ENCODE measurements at places on chromosomes 11 and 22. TPM values are rescaled to one million over a fixed set of nuclear protein-coding genes. Genes with fewer than 3 reads are reported as not detected.

DNA sequence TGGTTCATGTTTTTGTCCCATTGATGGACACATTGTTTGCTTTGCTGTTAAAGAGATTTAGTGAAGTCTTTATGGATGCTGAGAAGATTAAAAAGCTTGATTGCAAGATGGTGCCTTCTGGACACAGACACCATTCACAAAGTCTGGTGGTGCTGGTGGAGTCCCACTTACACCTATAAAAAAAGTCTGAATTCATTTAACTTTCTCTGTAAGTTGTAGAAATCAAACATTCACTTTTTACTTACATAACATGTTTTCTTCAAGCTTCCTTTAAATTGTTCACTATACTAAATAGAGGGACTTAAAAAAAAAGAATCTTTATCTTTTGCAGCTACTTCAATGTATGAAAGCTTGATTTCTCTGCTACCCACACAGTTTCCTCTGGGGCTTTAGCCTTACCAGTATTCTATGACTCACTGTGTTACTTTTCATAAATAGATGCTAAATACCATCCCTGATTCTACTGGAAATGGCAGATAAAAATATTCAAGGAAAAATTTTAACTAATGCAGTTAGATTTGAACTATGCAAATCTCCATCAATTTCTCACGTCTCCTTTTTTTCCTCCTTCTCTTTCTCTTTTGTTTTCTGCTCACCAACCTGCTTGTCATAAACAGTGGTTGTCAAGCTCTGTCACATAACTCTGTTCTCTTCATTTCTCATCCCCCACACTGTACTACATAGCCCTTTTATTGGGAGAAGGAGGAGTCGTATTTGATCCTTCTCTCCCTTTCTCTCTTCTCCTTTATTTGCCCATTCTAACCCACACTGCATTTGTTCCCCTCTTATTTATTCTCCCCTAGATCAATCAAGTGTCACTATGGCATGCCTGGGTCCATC is 89.7 kb downstream of the FAM76B start:
- no peak for DNase-seq

The POU2AF2 gene
- total RNA-seq = not detected

DNA sequence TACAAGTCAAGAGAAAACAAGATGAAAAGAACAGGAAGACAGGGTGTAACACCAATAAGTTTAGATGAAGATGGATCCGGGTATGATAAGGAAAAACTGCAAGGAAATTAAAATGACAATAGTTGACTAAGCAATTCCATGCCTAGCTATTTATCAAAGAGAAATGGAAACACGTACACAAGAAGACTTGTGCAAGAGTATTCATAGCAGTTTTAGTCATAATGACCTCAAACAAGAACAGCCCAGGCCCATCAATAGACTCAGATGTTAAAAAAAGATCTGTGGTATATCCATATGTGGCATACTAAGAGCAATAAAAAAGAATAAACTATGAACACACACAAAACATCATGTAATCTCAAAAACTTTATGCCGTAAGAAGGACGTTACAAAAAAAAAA is 33.2 kb downstream of the SLC5A12 start:
- DNase-seq = no peak

The POTEH gene
- total RNA-seq = not detected

DNA sequence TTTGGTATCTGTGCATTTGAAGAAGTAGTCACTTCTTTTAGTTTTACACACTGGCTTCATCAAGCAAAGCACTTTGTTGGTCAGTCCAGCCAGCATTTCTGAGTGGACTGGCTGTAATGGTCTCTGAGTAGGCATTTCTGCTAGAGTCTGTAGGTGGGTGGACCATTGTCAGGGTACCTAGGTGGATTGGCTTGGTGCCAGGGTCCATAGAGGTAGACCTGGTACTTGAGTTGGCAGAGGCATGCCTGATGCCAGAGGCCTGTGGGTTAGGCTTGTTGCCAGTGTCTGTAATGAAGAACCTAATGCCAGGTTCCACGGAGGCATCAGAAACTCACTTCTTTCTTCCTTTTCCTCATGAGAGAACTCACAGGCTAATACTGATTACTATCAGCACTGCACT is 157.9 kb upstream of the C11orf87 start:
- DNase-seq = no peak

- no peak for DNase-seq
Observed at GRCh38 chr11:60974726-60975125, 3.2 kb downstream of the CD6 start.

GRCh38 chr11:20362481-20362880 is 1.0 kb upstream of the HTATIP2 start:
- no peak for DNase-seq

- no peak for DNase-seq
Observed at GRCh38 chr11:118170882-118171268, 5.6 kb downstream of the SCN2B start.

DNA sequence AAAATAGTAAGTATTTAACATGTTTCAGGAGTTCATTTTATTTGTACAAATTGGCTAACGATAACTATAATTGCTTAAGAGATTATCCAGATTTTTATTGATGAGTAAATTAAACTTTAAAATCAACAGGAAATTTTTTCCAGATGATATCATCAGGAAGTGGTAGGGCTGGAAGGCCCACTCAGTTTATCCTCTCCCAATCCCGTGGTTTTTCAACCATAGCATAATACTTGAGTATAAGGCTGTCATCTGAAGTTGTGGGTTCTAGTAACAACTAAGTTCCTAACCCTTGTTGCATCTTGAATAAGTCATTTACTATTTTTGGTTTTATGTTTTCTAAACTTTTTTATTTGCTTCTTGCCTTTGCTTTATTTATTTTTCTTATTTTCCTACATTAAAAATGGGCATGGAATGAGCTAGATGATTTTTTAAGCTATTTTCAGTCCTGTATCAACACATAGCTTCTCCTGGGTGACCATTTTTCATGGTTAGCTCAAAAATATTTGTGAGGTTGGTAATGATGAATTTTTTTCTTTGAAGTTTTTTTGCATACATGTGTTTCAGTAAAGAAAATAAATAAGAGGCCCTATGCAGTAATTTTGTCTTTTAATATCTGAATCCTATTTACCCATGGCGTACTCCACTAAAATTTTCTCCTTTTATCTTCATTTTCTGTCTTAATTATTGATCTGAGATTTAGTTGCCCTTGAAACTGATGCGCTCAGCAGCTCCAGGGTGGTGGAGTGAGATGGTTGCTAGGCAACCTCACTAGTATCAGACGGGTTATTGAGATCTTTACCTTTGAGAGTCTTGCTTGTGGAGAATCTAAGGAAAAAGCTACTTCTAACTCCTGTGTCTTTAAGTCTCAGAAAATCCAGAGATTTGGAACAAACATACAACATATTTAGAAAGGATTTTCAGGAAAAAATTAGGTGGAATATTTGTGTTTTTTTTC is 452.0 kb upstream of the CCDC179 start:
- DNase-seq = no peak

- no peak for DNase-seq
Observed at GRCh38 chr11:35893796-35894475, 49.9 kb upstream of the LDLRAD3 start.

The MTMR3 gene
- 26.8 TPM for total RNA-seq

The SUSD2 gene
- total RNA-seq = 10.6 TPM

DNA sequence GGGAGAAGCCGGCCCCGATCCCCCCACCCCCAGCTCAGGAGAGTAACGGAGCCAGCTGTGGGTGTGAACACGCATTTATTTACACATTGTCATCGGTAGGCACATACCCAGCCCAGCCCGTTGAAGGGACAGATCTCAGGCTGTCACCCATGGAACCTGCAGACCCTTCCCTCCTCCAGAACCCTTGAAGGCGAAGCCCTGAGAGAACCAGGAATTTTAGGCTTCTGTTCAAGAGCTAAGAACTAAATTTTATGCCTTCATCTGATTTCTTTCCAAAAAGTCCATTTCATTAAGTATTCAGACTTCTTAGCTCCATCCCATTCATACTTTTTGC is 379 bp upstream of the BRMS1 start:
- no peak for DNase-seq

DNA sequence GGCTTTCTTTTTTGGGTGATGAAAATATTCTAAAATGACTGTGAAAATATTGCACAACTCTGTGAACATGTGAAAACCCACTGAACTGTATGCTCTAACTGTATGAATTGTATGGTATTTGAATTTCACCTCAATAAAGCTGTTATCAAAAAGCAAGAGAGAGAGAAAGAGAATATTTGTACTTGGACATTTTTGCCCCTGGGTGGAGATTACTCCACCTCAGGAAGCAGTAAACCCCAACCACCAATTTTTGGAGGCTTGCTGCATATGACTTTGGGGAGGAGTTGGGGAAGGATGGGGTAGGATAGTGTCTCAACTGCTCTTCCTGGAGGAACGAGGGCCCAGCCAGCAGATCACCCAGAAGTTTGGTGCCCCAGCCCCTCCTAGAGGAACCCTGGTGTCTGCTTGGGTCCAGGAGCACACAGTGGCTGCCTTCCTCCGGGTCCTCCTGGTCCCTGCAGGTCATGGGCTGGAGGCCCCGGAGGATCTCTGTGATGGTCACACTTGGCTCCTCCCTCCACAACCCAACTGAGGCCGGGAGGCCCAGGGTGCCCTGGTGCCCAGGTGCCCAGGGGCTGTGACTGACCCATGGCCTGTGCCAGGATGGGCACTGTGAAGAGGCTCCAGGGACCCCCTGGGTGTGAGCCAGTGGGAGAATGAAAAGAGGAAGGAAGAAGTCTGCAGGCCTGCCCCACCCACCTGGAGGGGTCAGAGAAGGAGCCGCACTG is 15.3 kb upstream of the PICK1 start:
- no peak for DNase-seq

GRCh38 chr11:121757480-121758125 is 304.8 kb upstream of the SORL1-AS1 start:
- DNase-seq = no peak

- peak; percentile 73 for DNase-seq
Observed at GRCh38 chr11:69352715-69353319, 58.9 kb downstream of the MYEOV start.

The RBMXL2 gene
- 0.10 TPM for total RNA-seq

DNA sequence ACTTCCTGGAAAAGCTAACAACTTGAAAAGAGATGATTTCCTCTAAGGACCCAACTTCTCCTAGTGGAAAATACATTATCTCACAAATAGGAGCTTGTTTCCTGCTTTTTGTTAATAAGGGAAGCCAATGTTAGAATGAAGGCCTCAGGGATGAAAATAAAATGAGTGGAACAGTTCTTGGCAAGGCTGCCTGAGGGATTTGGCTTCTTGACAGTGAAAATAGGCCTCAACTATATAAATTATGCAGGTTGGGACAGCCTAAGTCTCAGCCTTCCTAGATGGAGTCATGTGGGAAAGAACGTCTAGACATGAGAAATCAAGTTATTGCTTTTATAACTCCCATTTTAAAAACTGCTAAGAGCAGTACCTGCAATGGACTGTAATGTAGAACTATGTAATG is 92.8 kb upstream of the FIBIN start:
- DNase-seq = no peak

GRCh38 chr11:128731041-128731663 is 37.3 kb downstream of the FLI1 start:
- DNase-seq = no peak

The TPH1 gene
- 0.05 TPM for total RNA-seq

DNA sequence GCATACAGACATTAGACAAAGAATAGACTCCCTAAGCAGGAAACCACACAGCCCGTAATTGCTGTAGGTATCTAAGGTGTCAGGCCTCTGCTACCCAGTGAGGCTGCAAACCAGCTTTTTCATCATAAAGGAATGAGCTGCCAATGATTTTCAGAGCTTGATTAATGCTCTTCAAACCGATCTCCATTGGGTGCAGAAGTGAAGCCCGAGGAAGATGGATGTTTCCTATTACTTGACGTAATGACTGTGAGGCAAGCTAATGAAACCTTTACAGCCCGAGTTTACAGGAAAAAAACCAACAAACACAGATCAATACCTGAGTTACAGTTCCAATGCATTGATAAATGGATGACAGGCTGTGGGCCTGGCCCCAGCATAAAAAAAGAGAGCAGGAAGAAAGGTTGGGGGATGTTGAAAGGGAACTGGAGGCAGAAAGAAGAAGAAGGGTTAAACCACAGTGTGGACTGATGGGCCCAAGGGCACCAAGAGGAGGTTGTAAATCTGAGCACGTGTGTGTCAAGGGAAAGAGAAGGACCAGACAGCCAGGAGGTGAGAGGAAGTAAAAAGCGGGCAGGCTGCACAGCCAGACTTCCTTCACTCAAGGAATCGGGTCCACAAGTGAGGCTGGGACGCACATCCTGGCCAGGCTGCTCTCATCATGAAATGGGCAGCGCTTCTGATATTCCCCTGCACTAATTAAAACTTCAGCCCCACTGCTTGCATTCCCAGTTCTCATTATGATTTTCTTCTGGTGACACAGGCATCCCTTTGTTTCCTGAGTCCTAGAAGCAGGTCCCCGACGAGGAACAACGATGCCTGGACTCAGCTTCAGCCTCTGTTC is 70.6 kb upstream of the NTM start:
- DNase-seq = no peak

GRCh38 chr22:31277741-31278140 is 14.5 kb downstream of the PIK3IP1 start:
- no peak for DNase-seq

- DNase-seq = no peak
Observed at GRCh38 chr22:25483931-25484330, 80.5 kb upstream of the GRK3 start.

- DNase-seq = no peak
Observed at GRCh38 chr11:18490319-18490718, 34.7 kb downstream of the LDHAL6A start.
